Activated naive CD8-positive, alpha-beta T cell treated with anti-CD3 and anti-CD28 coated beads, Interleukin-2, amount 50 U/mL, for 24 hours (primary cell): ENCODE measurements at places on chromosomes 12 and 14.

- DNase-seq: no peak
Measured at GRCh38 chr14:34020014-34020413, 69.1 kb upstream of the EGLN3 start.

- no peak for DNase-seq
Measured at GRCh38 chr14:90513161-90514014, 116.6 kb downstream of the CALM1 start.

- peak; percentile 64 for DNase-seq
Measured at GRCh38 chr12:68119724-68120211, 39.8 kb downstream of the IFNG start.

DNA sequence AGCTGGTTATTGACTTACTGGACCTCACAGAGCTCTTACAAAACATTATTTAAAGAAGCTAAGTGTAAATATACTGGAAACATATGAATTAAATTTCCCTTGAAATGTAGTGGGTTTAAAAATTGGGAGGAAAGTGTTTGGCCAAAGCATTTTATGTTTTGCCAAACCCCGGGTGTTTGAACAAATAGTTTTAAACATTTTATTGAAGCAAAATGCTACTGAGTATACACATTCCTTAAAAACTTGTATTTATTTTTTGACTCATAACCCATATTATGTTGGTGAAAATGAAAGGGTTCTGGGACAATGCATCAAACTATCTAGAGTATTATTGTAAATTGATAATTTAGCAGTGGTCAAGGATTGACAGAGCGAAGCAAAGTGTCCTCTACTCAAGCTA, 1048.5 kb downstream of the SLC6A15 start:
- no peak for DNase-seq

- DNase-seq: no peak
Measured at GRCh38 chr14:103576371-103577024, 13.7 kb downstream of the COA8 start.

DNA sequence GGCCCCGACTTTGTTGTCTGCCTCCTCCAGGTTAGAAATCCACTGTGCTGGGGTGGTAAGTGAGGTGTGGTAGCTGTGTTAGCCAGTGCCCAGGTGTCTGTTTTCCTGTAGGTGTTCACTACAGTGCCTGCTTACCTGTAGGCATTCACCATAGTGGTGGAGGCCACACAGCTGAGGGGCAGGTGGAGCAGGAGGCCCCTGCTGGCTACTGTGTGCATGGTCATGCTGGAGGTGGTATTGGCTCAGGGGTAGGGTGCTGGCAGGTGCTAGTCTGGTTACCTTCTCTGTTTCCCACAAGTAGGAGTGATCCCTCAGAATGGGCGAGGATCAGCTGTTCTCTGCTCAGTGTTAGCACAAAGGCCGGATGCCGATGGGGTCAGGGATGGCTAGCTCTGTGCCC, 217.3 kb downstream of the SYT10 start:
- no peak for DNase-seq

DNA sequence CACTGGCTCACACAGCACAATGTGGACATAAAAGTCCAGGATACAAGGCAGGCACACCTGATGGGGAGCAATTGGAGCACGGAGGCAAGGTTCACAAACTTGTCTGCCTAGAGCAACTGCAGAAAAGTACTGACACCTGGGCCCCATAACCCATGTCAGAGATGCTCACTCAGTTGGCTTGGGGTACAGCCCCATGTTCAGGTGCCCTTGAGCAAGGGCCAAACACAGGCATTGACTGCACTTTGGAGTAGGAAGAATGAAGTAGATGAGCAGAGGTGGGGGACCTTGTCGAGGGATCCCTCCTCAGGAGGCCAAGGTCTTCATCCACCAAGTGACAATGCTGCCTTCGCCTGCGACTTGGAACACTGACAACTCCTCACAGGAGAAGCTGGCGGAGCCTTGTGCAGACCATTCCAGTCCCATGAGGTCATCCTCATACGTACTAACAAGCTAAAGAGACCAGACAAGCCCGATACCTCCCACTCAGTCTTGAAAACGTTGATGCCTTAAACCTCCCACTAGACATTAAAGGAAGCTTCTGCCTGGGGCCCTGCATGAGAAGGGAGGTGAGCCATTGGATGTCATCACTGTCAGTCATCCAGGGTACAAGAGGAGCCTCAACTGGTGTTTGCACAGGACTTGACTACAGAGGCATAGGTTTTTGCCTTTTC, 42.5 kb upstream of the C14orf180 start:
- DNase-seq: no peak

DNA sequence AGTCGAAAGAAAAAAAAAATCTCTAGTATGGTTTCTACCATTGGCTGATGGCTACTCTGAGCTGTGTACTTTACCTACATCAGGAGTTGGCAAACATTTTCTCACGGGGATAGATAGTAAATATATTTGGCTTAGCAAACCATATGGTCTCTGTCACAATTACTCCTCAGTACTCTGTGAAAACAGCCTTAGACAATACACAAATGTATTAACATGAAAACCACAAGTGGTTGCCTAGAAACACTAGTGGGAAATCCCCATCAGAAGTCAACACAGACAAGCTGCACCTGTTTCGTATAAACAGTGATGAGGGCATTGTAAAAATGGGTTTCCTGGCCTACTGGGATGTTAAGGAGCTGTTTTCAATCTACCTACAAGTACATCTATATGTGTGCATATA, 84.6 kb upstream of the NAV3 start:
- DNase-seq: no peak

DNA sequence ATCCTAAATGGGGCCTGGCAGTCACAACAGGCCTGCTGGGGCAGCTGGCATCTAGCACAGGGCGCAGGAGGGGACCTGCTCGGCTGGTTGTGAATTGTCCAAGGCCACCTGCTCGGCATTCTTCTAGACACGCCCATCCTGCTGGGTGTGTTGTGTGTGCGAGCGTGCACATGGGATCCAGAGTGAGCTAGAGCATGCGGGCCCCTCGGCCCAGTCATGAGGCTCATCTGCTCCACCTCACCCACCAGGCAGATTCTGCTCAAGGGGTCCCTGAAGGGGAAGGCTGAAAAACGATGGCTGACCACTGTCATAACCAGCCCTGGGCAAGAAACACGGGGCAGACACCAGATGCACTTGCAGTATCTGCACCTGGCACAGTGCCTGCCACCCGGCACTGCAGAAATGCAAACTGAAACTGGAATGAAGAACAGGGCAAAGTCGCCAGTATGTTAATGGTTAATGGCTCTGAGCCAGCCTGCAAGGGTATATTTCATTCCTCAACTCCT, 31.8 kb downstream of the MAX start:
- DNase-seq: no peak

DNA sequence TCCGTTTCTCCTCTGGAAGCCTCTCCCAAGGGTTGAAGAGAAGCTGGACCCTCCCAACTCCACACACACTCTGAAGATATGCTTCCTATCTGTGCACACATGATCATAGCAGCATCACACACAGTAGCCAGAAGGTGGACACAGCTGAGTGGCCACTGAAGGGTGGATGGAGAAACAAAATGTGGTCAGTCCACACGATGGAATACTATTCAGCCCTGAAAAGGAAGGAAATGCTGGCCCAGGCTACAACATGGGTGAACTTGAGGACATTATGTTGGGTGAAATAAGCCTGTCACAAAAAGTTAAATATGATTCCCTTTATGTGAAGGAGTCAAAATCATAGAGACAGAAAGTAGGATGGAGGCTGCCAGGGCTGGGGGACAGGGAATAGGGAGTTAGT, 43.9 kb upstream of the DLK1 start:
- no peak for DNase-seq

DNA sequence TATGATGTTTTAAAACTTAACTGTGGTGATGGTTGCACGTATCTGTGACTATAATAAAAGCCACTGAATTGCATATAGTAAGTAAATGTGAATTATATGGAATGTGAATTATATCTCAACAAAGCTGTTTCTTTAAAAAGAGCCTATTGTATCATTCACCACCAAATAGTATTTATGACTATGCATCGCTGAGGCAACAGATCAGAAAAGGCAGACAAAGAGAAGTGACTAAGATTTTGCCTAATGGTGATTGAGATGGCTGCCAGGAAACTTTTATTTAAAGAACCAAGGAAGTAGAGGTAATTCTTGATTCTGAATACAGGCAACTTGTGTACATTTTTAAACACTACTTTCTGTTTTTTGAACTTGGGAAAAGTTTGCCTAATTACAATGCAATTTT, 31.7 kb downstream of the DHRS7 start:
- DNase-seq: no peak

DNA sequence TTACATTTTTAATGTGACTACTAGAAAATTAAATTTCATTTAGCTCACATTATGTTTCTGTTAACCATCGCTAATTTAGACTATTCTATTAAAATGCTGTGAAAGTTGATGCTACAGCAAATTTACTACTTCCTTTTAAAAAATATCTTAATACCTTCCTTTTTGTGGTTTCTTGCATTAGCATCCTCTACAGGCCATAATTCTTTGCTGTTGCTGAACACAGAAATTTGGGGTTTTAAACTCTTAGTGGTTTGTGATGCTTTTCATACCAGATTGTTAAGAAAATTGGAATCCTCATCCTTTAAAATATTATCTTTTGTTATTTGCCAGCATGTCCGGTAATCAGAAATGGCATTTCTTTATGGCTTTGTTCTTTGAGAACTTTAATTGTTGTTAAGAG, 18.1 kb downstream of the WNK1 start:
- DNase-seq: no peak

DNA sequence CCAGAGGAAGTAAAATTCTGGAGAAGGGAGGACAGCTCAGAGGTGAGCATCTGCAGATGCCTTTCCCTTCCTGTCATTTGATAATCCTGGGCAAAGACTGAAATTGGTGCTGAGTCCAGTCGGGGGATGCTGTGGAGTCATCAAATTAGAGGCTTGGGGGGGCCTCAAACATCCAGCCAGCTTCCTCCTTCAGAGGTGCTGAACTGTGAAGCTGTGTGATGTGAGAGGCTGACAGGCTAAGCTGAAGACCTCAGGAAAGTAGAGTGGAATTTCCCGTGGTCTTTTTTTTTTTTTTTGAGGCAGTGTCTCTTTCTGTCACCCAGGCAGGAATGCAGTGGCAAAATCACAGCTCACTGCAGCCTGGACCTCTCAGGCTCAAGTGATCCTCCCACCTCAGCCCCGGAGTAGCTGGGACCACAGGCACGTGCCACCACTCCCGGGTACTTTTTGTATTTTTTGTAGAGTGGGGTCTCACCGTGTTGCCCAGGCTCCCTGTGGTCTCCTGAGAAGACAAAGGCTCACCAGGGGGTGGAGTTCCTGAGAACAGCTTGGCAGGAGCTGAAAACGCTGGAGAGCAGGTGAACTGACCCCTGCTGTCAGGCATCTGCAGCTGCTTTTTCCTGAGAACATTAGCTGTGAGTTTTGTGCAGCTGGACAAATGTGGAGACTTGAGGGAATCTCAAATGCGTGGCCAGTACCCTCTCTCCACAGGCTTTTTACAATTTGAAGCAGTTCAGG, 6.1 kb upstream of the TCL1B start:
- DNase-seq: no peak

DNA sequence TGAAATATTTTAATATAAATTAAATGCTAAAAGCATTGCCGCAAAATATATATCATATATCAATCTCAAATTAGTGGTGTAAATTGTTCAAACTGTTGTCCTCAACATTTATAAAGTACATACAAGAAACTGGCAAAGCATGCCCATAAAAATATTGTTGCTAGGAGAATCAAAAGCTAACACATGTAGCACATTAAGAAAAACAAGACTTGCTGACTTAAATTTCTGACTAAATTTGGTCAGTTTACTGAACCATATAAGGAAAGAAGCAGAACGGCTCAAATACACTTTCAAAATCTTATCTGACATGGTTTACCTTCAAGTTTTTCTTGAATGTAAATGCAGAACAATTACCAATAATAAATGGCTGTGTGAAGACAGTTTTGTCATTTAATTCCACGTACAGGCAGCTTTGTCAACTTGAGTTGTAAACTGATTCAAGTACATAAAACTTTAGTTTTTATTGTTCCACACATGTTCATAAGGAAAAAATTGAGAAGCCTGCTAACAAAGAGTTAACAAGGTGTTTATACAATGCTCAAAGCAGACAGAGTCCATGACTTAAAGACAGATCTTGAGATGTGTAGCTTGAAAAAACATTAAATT, 50.4 kb downstream of the PPP1R12A start:
- no peak for DNase-seq

DNA sequence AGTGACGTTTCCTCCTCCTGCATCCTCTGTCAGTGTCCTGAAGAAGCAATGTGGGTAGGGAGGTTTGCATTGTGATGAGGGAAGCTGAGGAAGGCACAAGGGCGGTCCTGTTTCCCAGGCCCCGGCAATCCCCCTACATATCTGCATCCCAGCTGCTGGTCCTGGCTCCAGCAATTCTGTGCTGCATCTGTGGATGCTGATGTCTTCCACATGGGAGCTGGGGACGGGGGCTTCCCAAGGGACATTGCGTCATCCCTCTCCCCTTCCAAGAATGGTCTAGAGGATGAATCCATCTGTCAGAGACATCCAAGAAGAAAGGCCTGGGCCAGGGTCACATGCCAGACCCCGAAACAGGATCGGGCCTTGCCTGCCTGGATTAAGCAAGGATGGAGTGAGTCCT, 52.1 kb downstream of the TSPAN11 start:
- DNase-seq: no peak

DNA sequence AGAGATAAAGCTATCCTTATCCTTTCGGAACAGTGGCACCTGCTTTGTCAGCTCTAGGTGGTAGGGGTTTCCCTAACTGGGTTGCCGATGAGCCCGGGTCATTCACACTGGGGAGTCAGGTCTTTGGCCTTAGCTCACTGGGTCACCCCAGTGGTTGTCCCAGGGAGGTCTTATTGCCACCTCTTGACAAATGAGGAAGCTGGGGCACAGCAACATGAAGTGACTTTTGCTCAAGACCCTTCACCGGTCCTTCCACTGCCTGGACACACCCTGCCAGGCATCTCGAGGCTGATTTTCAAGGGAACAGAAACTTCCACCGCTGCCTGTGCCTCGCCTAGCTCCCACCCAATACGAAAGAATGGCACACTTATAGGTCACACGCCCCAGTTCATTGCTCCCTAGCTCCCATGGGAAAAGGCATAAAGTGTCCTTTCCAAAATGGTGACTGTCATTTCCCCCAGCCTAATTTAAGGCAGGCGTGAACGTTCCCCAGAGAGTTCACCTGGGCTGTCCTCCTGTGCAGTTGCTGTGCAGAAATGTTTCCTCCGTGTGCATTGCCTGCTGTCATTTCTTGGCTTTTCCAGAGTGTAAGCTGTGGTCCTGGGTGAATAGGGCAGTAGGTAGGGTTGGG, 156.1 kb upstream of the CCND2 start:
- no peak for DNase-seq

DNA sequence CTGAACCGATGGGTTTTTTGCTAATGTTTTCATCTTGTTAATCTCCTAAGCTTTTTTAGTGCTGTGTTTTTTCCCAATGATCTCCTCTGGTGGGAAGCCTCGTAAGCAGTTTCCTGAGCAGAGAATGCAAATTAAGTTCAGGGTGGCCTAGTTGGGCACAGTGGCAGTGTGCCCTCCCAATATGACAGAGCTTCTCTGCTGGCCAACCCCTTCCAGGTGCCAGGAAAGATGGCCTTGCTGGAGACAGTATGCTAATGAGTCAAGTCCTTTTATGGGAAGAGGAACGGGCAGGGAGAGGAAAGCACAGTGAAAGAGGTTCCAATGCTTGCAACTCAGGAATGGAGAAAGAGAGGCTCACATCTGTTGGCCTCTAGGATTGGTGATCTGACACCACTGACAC, 115.8 kb downstream of the GCH1 start:
- DNase-seq: no peak

GRCh38 chr12:131513606-131514005, 197.3 kb upstream of the SFSWAP start:
- no peak for DNase-seq
